ENCODE measurements at places on chromosomes 5 and 9.

DNA sequence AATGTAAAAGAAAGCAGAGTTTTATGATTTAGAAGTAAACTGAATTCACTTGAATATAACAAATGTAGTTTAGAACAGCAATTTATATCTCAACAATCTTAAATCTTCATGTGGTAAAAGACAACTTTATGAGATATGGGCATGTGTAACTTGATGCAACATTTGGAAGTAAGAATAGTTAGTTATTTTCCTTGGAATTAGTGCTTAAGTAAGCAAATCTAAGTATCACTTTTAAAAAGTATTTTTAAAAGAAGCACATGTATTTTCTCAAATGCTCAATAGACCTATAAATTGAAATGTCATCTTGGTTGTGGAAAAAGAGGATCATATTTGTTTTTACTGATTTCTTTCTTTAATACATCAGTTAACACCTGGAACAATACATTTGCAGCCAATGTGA lies 340.3 kb upstream of the CDH6 start:
- no peak for DNase-seq

DNA sequence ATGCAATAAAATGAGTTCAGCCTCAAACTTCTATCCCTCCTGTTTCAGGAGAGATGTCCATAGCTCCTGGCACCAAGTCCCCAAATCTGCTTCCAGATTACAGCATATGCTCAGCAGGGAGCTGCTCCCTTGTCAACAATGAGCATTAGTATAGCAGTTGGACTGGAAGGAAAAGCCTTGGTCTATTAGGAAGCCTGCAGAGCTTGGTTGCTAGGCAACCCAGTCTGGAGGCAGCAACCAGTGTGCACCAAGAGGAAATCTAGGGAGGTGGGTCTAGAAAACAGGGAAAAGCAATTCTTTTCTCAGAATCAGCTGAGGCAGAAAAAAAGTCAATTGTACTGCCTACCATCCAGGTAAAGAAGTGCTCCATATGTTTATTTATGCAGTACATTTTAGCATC lies 229.5 kb upstream of the NMUR2 start:
- no peak for DNase-seq

- no peak for DNase-seq
Measured at GRCh38 chr9:135090081-135090480, 2.6 kb downstream of the OLFM1 start.

GRCh38 chr5:55973296-55973695 lies 21.5 kb downstream of the IL6ST start:
- DNase-seq: no peak

- DNase-seq: no peak
Measured at GRCh38 chr9:110276781-110277180, 20.5 kb upstream of the TXN start.

- DNase-seq: no peak
Measured at GRCh38 chr5:111962906-111963305, 205.9 kb upstream of the NREP start.

DNA sequence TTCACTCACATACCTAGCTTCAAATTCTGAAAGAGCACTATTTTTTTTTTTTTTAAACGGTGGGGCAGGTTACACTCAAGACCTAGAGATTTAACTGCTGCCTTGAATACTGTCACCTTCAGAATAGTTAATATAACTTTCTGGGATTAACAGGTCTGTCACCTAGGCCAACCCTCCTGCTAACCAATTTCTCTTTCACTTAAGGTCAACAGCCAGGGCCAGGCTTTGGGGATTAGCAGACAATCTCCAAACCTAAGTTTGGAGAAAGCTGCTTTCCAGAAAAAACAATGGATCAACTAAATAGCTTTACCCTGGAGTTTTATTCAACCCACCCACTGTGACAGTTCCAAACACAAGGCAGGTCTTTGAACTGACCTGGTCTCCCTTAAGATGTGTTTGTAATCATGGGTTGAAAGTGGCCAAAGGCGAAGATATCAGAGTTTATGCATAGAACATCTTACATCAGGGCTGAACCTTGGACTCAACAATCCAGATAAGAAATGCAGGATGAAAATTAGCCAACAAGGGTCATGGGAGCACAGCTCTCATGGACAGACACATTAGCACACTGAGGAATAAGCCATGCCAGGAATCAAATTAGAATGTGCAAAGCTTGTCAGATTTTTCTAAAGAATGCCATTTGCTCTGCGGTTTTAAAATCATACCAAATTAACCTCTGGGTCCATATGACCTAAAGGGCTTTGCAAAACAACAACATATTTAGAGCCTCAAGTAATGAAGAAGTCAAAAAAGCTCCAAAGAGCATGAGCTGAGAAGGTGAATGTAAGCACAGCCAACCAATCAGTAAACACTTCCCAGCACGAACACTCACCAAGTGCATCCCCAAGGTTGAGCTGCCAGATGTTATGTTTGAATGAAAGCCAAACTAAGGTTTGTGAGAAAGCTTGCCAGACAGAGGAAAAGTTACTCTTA lies 538.5 kb upstream of the DMAC1 start:
- no peak for DNase-seq

DNA sequence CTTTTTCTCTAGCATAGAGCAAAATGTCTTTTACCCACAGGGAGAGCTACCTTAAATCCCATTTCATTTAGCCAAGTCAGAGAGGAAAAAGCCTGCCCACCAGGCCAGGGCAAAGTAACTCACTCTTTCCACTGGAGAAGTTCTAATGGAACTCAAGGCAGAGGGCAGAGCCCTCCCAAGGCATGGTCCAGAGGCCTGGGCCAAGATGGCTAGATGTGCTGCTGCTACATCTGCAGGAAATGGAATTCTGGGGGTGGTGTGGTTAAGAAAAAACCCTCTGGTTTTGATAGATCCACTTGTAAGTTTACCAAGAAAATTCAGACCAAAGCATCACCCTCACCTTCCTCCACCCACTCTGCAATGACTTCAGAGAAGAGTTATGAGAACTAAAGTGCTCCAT lies 37.3 kb downstream of the CSF2 start:
- no peak for DNase-seq

- DNase-seq: peak; percentile 42
Measured at GRCh38 chr9:124149992-124150391, 107.8 kb upstream of the NEK6 start.

- no peak for DNase-seq
Measured at GRCh38 chr5:19555436-19555835, 432.6 kb downstream of the CDH18 start.

DNA sequence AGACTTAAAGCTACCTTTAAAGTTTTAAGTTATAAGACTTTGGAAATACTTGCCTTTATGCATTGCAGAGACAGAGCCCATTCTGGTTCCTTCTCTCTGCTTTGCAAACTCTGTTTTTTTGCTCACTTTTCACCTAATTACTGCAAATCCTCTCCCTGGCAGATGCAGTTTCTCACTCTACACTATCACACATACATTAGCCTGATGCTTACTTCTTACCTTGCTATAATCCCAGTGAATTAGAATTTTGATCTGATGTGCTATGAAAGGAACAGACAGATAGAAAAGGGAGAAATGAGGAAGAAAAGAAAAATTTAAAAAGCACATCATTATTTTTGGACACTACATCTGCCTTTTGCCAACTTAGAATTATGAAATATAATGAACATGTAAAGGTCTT lies 489.5 kb upstream of the EDIL3 start:
- no peak for DNase-seq

DNA sequence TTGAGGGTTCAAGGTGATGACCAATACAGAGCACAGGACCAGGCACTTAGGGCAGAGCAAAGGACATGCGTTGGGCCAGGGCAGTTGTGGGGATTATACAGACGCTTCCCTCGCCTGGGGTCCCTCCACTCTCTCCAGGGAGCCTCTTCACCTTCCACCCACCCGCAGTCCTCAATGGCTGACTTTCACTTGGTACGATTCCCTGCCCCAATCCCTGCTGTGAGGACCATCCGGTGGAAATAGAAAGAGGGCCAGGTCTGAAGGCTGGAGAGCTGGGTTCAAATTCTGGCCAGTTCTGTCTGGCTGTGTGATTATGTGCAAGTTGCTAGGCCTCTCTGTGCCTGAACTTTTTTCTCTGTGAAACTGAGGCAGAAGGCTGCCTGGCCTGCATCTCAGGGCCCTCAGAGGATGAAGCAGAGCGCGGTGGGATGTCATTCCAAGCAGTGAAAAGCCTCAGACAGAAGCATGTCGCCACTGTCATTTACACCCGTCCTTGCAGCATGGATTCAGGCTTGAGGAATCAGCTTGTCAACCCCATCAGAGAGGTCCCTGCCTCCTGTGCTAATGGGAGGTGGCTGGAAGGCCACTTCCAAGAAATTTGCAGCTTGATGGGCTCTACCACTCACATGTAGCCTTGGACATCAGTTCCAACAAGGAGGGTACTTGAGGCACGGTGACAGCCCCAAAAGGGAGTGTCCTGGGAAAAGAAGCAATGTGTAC lies 206.6 kb upstream of the IER5L start:
- no peak for DNase-seq

- no peak for DNase-seq
Measured at GRCh38 chr9:93517331-93517730, 59.1 kb upstream of the PHF2 start.

GRCh38 chr5:175698401-175699115 lies 40.7 kb downstream of the HRH2 start:
- DNase-seq: no peak

- no peak for DNase-seq
Measured at GRCh38 chr5:25414742-25415141, 770.0 kb upstream of the CDH10 start.

GRCh38 chr5:137231540-137231939 lies 267.6 kb downstream of the SPOCK1 start:
- DNase-seq: no peak

DNA sequence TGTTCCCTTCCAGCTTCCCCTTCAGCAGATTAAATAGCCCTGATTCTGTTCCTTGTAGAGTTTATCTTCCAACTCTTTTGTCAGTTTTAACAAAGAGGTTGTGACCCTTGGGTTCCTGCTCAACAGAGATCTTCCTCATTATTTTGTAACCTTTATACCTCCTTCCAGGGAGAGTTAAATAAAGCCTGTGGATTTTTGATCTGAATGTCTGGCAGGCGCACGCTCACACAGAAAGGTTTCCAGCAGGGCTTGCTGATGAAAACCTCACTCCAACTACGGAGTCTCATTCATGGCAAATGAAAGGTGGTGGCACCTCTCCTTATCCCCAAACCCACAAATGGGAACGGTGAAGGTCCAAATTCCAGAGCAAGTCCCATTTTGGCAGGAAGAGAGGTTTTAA lies 129.0 kb downstream of the SREK1 start:
- no peak for DNase-seq

DNA sequence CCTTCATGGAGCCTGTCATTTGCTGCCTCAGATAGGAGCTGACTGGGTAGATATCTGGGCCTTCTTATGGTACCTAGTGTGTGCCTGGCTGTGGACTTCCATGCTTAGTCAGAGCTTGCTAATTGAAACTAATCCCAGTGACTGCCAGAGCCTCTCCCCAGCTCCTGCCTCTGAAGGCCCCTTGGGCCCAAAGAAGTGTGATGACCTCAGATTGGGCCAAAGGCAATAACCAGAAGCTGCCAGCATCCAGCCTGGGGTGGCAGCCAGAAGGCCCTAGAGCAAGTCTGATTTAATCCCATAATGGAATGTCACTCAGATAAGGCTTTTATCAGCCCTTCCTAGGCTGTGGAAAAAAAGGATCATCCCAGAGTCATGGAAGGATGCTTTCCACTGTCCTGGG lies 17.1 kb upstream of the CDC23 start:
- DNase-seq: no peak

DNA sequence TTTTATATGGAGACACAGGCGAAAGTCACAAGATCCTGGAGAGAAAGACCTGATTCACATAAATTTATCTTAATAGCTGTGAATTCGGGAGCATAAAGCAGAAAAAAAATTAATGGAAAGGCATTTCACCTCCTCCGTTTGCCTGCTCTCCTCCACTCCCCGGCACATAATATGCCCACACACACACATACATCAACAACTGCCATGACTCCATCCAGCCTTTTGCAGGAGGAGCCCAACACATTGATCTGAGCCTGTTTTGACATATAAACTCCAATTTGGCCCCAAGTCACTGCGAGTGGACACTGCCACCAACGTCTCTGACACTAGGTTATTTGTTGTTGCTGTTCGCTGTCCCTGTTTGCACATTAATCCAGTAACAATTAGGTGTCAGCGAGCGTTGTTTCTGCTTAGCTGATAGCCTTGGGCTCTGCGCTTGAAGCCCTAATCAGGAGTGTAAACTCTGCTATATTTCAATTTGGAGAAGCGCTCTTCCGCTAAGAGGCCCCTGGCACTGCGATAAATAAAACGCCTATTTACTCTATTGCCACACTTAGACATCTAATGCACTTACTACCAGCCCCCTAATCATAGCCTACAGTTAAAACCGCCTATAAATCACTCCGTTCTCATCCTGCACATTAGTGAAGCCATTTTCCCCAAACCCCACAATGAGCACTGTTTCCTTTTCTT lies 195.8 kb upstream of the TBCA start:
- DNase-seq: no peak

GRCh38 chr9:125549891-125550885 lies 156.8 kb downstream of the MAPKAP1 start:
- DNase-seq: no peak

- no peak for DNase-seq
Measured at GRCh38 chr5:78545406-78545805, 103.2 kb downstream of the LHFPL2 start.

DNA sequence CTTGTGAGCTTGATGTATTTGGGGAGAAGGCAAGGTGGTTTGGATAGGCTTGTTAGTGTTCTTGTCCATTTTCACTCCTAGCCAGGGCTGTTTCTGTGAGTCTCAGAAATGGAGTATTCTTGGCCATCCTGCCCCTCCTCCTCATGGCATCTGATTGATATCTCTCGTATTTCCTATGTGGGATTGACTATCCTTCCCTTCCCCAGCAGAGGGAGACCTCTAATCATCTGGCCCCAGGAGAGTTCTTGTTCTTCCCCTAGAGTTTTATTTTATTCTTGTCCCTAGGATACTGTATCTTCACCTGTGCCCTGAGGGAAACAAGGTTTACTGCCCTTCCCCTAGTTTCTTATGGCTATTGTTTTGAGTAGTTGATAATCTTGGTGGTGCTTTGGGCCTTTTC lies 114.4 kb downstream of the VPS13A start:
- DNase-seq: peak; percentile 25

DNA sequence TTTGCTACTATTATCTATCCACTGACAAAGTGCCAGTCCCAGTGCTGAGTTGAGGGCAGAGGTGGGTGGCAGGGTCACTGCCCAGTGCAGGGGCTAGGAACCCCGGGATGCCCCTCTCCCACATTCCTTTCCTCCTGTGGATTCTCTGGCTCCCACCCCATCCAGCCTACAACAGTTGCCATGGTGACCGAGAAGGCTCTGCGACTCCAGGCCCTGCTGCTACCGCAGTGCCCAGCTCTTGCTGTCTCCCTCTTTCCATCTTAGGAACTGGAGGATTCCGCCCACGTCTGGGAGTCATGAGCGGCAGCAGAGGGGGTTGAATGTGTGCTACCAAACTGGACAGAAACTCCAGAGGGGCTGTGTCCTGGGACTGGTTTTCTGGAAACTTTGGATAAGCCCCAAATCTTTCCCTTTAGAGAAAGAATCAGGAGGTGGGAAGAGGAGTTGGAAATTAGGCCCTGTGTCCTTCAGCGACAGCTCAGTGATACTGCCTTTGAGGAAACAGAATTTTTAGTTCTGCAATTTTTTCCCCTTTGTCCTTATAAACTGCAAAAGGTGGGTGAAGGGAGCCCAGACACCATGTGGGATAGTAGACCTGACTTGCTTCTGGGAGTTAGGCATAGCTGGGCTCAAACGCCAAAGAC lies 20.7 kb upstream of the C5orf47 start:
- DNase-seq: peak; percentile 30

GRCh38 chr5:116358911-116359418 lies 215.7 kb downstream of the SEMA6A start:
- peak; percentile 46 for DNase-seq
